Activated CD4-positive, alpha-beta T cell treated with anti-CD3 and anti-CD28 coated beads for 36 hours (primary cell): ENCODE measurements at places on chromosomes 7 and 10. TPM values are rescaled to one million over a fixed set of nuclear protein-coding genes. Genes with fewer than 3 reads are reported as not detected.
A peak's percentile ranks its signal among the peaks of the same experiment; 100 is the strongest.

Gene ASB10
- total RNA-seq, result not detected

- H3K27ac ChIP-seq, result no peak overlapping the region
- no peaks in the 10 kb centered on the region for H3K4me1 ChIP-seq
- DNase-seq, result no peak
- H3K36me3 ChIP-seq, result no peaks in the 10 kb centered on the region
- H3K27me3 ChIP-seq, result no peaks in the 10 kb centered on the region
These were observed 39.9 kb upstream of the HDAC9 start for GRCh38 chr7:18455606-18456005.

DNA sequence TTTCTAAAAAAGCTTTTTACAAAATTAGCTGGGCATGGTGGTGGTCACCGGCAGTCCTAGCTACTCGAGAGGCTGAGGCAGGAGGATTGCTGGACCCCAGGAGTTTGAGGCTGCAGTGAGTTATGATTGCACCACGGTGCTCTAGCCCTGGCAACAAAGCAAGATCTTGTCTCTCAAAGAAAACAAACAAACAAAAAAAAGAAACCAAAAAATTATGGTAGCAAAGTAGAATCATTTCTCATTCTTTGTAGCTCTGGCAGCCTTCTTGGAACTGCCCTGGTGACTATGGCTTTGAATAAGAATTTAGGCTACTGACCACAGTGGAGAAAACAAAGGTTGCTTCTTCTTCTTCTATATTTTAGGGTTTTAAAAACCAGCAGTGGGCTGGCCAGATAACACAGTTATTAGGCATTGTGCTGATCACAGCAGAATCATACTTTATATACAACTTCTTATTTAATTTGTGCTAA, 41.9 kb upstream of the PRKAR2B start:
- DNase-seq, result no peak
- H3K4me1 ChIP-seq, result no peaks in the 10 kb centered on the region
- no peaks in the 10 kb centered on the region for H3K36me3 ChIP-seq
- no peak overlapping the region for H3K4me3 ChIP-seq
- no peak overlapping the region for H3K27ac ChIP-seq
- H3K27me3 ChIP-seq, result no peaks in the 10 kb centered on the region

GRCh38 chr10:89337484-89337883, 9.7 kb downstream of the IFIT3 start:
- peaks cover 41% of the 10 kb centered on the region for H3K4me1 ChIP-seq
- H3K4me3 ChIP-seq, result no peak overlapping the region
- H3K36me3 ChIP-seq, result peaks cover 21% of the 10 kb centered on the region
- H3K27ac ChIP-seq, result no peak overlapping the region
- peaks cover 5% of the 10 kb centered on the region for H3K27me3 ChIP-seq

- no peak overlapping the region for H3K27ac ChIP-seq
- H3K36me3 ChIP-seq, result no peaks in the 10 kb centered on the region
- H3K27me3 ChIP-seq, result peaks cover 8% of the 10 kb centered on the region
- no peak for DNase-seq
- no peak overlapping the region for H3K4me3 ChIP-seq
- no peaks in the 10 kb centered on the region for H3K4me1 ChIP-seq
These were observed 31.9 kb upstream of the SGCE start for GRCh38 chr7:94687810-94688209.

DNA sequence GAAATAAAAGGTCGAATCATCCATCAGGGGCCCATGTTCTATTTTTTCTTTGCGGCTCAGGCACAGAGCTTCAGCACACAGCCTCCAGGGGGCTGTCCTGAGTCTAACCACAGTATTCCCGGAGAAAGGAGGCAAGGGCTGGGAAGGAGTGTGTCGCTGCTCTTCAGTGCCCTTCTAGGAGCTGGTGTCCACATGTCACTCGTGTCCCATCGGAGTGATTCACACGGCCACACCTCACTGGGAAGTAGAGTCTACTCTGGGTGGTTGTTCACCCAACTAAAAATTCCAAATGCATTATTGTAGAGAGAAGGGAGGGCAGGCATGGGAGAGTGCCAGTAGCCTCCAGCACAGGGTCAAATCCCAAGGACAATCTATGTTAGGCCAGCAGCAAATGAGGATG, 114.8 kb upstream of the LANCL2 start:
- peaks cover 41% of the 10 kb centered on the region for H3K27me3 ChIP-seq
- H3K27ac ChIP-seq, result no peak overlapping the region
- no peak for DNase-seq
- peaks cover 4% of the 10 kb centered on the region for H3K4me1 ChIP-seq
- no peaks in the 10 kb centered on the region for H3K36me3 ChIP-seq

- H3K27ac ChIP-seq, result peak overlapping the region; percentile 93
- H3K27me3 ChIP-seq, result no peaks in the 10 kb centered on the region
- peak; percentile 29 for DNase-seq
These were observed 110.7 kb downstream of the RALA start for GRCh38 chr7:39733881-39734632.

Gene GIMAP2
- total RNA-seq, result 40.1 TPM

Gene PRKAG2
- total RNA-seq, result 19.6 TPM

DNA sequence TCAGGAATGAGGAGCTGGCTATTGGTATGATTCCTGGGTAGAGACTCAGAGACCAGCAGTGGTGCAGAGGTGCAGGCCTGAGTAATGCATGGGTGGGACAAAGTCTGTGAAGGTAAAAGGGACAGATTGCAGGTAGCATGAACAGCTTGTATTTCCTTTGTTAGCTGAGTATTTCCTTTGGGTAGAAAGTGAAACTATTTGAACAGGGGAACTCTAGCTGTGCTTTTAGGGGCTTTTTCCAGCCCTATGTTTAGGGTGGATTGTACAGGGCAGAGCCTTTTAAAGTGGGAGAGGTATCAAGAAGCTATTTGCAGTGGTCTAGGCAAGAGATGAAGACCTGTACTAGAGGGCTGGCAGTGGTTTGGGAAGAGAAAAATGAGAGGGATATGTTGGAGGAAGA, 739.9 kb downstream of the REEP3 start:
- no peak overlapping the region for H3K27ac ChIP-seq
- DNase-seq, result no peak
- no peaks in the 10 kb centered on the region for H3K27me3 ChIP-seq

DNA sequence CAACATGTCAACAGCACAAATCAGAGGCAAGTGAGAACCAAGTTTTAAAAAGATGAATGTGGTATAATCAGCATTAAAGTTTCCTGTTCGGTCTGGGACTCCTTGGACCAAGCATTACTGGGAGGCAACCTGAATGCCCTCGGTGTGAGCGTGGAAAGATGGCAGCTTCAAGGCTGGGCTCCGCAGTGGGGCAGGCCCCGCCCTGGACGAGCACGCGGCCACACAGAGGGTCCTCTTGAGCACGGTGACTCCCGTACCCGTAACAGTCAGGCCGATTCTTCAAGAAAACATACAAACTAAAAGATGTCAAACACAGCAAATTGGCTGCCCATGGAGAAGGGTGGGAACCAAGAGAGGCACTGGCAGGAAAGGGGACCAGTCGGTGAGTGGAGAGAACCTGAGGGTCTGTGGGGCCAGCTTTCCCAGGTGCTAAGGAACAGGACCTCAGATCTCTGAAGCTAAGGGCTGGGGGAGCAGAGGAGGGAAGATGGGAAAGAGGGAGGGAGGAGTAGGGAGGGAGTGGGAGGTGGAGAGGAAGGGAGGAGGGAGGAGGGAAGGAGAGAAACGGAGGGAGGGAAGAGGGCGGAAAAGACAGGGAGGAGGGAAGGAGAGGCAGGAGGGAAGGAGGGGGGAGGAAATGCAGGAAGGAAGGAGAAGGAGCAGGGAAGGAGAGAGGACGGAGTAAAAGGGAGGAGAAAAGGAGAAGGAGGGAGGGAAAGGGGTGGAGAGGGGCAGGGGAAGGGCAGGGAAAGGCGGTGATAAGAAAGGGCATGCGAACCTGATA, 71.2 kb upstream of the FAM20C start:
- H3K36me3 ChIP-seq, result no peaks in the 10 kb centered on the region
- H3K27ac ChIP-seq, result no peak overlapping the region
- no peaks in the 10 kb centered on the region for H3K4me1 ChIP-seq
- no peak overlapping the region for H3K4me3 ChIP-seq
- DNase-seq, result no peak

DNA sequence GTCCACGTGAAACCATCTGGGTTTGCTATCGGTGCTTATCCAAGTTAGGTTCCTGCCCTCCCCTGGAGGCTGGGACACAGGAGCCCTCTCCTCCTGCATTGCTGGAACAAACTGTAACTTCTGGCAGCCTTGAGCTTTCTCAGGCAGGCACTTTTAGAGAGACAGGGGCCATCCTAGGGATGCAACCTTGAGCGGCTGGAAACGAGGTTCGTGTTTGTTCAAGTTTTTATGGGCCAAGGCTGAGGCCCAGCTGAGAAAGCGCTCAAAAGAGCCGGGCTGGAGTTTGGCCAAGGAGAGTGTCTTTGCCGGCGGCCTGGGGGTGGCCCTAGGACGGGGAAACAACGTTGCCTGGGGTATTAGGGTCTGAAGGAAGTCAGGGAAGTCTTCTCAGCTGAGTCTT, 5.5 kb upstream of the MMD2 start:
- DNase-seq, result no peak
- no peak overlapping the region for H3K27ac ChIP-seq
- no peaks in the 10 kb centered on the region for H3K4me1 ChIP-seq
- H3K27me3 ChIP-seq, result peaks cover 11% of the 10 kb centered on the region
- no peak overlapping the region for H3K4me3 ChIP-seq
- H3K36me3 ChIP-seq, result no peaks in the 10 kb centered on the region

DNA sequence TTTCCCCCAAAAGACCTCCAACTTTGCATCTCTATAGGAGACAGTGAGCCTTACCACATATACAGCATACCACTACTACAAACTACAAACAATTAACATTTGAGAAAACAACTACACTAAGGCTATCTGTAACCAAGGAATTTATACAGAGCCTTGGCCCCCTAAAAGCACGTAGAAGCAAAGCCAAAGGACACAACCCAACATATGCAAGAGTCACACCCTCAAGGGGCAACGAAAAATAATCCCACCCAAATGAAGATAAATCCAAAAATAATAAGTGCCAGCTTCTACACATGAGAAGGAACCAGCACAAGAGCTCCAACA, 149.5 kb downstream of the ZEB1 start:
- H3K4me1 ChIP-seq, result no peaks in the 10 kb centered on the region
- no peak for DNase-seq
- H3K27me3 ChIP-seq, result no peaks in the 10 kb centered on the region
- H3K4me3 ChIP-seq, result no peak overlapping the region
- peaks cover 51% of the 10 kb centered on the region for H3K36me3 ChIP-seq

Gene CHST12
- 1.8 TPM for total RNA-seq
